Fibroblast of skin of right biceps (primary cell): ENCODE measurements at places on chromosomes 12 and 14.

DNA sequence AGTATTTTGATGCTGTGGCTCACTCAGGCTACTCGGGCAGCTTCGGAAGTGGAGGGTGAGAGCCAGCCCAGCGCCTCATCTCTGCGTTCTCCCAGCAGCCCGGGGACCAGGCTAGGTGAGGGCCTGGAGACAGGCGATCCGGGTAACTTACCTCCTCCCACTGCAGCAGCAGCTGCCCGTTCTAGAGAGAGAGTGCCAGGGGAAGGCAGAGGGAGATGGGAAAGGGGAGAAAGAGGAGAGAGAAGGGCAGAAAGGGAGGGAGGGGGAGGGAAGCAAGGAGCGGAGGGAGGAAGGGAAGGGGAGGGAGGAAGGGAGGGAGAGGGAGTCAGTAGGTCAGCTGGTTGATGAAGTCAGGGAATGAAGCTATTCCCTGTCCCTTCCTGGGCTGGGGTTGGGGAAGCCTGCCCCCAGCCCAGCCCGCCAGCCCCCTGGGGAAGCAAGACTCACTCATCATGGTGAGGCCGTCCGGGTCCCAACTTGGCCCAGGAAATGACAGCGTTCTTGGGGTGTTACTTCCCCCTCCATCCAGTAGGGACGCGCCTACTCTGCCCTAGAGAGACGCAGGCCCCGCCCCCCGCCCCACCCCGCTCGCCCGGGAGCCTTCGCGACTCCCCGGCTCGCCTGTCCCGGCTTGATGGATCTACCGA is at the start of gene IFI27L2:
TSS of gene IFI27L2 (minus strand) at position 494 of the 647 bp plus-strand sequence. CDS start at position 454, 40 bp downstream.
- peak; percentile 87 for DNase-seq

GRCh38 chr12:57469296-57470164 is 9.9 kb downstream of the GLI1 start:
- no peak for DNase-seq

- peak; percentile 30 for DNase-seq
These were observed 1134.4 kb downstream of the GALC start for GRCh38 chr14:86858591-86858990.

DNA sequence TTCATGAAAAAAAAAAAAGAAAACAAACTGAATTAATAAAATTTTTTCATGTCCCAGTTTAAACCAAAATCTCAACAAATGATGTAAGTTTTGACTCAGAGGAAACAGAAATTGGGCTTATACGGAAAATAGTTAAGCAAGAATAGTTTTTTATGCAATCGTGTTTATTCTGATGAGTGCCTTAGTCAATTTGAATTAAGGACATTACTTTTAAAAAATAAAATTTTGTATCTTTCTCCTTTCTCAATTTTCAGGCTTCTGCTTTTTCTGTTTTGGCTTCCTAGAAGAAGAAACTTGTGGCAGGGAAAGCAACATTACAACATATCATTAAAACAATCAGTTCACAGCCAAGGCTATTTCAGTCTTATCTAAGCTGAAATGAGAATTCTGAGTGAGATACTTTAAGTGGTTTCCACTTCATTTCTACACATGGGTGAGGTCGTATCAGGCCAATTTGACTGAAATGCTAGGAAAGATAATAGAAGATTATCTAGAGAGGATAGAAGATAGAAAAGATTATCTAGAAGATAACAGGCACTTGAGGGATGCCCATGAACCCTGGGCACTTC is 52.4 kb downstream of the BCL2L14 start:
- DNase-seq, result no peak

- no peak for DNase-seq
These were observed 24.7 kb upstream of the HDAC7 start for GRCh38 chr12:47844264-47845019.

DNA sequence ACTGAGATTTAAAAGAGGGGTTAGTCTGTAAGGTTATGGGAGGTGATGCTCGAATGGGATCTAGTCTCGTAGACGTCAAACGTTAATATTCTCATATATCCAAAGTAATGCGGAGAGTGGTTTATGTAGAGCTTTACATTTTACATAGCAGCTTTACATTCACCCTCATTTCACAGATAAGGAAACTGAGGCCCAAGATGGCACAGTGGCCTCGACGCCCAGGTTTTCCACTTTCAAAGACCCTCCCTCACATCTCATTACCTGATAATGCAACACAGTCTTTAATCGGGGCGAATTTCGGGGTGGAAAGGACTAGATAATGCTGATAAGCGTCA is 450 bp upstream of the TDG start:
- DNase-seq, result no peak

GRCh38 chr12:28453686-28454085 is 263.4 kb downstream of the CCDC91 start:
- DNase-seq, result peak; percentile 39

GRCh38 chr12:90399357-90399756 is 555.6 kb downstream of the CCER1 start:
- DNase-seq, result peak; percentile 10

DNA sequence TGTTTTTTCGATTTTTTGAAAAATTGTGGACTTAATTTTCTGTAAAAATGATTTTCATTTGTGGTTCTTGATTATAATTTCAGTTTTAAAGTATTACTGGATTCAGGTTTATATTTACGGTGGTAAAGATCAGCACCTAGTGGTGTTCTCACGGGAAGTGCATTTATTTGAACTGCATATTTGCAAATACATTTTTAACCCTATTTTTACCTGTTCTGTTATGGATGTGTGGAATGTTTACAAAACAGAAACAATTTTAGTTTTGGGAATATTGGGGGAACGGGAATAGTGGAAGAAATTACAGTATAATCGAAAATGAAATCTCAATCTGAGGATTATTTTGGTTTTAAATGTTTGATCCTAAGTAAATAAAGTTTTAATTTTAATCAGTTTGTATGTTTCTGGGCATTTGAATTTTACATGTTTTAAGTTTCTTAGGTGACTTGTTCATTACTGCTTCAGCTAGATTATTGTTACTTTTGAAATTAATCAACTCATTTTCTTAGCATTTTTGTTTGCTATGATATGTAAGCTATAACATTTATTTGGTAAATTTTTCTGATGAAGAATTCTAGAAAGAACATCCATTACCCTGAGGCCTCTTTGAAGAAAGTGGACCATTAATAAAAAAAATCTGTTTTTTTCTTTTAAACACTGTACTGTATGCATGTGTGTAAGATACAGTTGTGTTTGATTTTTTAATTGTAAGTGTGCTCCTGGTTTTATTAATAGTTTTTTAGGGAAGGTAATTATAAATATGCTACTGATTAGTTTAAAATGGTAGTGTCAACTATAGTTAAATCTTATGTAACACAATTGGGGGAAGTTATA is 942 bp downstream of the ATF7IP start:
- no peak for DNase-seq
